ENCODE measurements at places on chromosomes 16 and 17. TPM values are rescaled to one million over a fixed set of nuclear protein-coding genes. Genes with fewer than 3 reads are reported as not detected.

The RASL10B gene
- 8.5 TPM for total RNA-seq

The MLKL gene
- total RNA-seq, result 7.6 TPM

The GP1BA gene
- total RNA-seq, result 0.88 TPM

The BANP gene
- total RNA-seq, result 48.3 TPM

The SLC6A2 gene
- total RNA-seq, result 1.6 TPM

The NPIPA3 gene
- 1.1 TPM for total RNA-seq

The CIITA gene
- 15.3 TPM for total RNA-seq

The HCRT gene
- not detected for total RNA-seq

The ARMC5 gene
- 15.4 TPM for total RNA-seq

The SCARF1 gene
- 19.0 TPM for total RNA-seq

Measured in metanephros (tissue), 2 donors.